D341Med (cell line): ENCODE measurements at places on chromosomes 7 and 10.

DNA sequence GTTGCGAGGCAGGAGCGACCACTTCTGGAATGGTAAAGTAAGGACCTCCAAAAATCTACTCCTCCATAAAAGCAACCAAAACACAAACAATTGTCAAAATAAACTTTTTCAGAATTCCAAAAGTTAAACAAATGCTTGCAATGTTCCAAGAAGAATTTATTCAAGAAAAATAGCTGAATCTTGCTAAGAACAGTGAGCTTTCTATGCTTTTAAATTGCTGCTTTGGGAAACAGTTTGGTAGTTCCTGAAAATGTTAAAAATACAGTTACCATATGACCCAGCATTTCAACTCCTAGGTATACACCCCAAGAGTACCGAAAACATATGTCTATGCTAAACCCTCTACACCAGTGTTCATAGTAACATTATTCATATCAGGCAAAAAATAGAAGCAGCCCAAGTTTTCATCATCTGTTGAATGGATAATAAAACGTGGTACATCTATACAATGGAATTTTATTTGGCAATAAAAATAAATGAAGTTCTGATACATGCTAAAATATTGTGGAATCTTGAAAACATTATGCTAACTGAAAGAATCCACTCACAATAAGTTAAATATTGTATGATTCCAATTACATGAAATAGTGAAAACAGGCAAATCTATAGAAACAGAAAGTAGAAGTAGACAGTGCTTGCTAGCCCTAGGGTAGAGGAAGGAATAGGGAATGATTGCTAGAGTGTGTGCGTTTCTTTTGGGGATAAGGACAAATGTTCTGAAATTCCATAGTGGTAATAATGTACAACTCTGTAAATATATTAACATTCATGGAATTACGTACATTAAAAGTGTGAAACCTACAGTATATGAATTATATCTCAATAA is 57.0 kb downstream of the LRRN3 start:
- no peak for DNase-seq

DNA sequence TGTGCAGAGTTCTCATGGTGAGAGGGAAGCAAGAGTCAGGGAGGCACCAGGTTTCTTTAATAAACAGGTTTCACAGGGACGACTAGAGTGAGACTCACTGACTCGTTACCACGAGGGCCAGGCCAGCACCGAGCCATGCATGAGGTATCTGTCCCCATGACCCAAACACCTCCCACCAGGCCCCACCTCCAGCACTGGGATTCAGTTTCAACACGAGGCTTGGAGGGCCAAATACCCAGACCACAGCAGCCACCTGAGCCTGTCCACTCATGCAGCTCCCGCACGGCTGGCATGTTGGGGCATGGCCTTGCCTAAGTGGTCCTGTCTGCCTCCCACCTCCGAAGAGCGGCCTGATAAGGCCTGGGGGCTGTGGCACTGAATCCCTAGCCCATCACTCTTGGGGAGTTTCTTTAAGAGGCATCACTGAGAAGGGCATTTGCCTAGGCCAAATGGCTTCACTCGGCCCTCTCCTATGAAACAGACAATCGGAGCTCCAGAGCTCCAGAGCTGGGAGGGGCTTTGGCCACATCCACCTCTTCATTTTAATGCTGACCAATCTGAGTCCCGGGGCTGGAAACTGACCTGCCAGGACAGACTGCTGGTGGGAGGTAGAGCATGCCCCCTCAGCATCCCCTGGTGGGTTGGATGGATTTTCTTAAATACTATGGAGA is 157.8 kb downstream of the DNAJB6 start:
- DNase-seq: no peak

- no peak for DNase-seq
Measured at GRCh38 chr10:7491949-7492659, 81.3 kb upstream of the SFMBT2 start.

DNA sequence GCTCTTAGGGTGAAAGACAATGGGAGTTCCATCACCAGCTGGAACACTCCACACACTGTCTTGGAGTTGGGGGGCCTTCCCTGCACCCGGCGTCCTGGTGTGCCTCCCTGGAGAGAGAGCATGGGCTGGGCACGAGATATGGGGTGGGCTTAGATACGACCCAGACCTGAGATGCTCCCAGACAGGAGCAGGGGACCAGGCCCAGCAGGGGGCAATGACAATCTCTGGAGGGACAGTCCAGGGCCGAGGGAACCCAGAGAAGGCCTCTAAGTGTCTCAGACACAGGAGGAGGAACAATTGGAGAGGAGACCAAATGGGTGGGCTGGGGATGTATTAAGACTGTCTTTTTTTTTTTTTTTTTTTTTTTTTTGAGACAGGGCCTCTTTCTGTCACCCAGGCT is 40.0 kb downstream of the MYL10 start:
- peak; percentile 35 for DNase-seq

- DNase-seq: no peak
Measured at GRCh38 chr10:129647590-129647989, 180.5 kb downstream of the MGMT start.

DNA sequence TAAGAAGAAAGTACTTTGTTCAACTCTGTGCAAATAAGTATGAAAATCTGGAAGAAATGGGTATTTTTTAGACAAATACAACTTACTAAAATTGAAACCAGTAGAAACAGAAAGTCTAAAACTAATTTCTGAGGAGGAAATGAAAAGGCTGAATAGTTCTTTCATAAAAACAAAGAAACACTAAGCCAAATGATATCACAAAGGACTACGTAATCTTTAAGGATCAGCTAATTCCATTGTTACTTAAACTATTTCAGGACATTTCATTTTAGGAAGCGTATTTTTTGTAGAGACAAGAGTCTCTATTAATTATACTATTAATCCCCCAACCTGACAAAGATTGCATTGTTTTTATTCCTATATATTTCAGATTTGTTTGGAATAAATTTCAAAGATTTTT is 11.2 kb upstream of the CCSER2 start:
- no peak for DNase-seq

GRCh38 chr10:118035354-118036005 is 11.3 kb downstream of the RAB11FIP2 start:
- no peak for DNase-seq

GRCh38 chr7:156158693-156159092 is 346.4 kb upstream of the SHH start:
- no peak for DNase-seq

GRCh38 chr10:72563327-72563932 is 62.4 kb downstream of the MICU1 start:
- no peak for DNase-seq

DNA sequence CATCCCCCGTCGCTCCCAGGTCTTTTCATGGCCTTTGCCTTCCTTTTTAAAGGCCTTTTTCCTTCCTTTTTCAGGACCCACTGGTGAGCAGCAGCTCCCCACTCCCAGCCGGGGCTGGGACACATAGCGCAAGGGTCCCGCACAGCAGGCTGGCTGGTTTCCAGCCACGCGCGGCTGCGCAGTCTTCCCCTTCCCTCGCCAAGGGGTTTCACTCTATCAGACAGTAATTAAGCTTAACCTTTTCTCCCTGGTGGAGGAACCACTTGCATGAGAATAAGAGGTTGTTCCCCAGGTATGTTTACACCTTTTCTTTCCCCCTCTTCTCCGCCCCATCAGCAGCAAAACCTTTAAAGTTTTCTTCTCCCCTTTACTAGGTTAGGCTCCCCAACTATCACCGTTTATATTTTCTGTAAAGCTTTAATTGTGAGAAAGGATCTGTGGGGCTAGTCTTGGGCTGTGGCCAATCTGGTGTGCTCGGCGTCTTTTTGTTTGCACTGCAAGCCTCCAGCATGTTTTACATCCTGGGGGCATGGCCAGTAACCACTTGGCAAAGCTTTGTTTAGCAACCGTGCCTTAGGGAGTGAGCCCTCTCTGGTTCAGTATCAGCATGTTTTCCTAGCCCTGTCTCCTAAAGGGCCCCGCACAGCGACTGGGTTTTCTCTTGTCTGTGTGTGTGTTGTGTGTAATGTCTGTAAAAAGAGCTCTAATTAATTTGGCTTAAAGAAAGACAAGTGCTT is 219.6 kb downstream of the PHF14 start:
- DNase-seq: no peak

- DNase-seq: no peak
Measured at GRCh38 chr10:11563936-11564335, 47.5 kb downstream of the USP6NL start.

DNA sequence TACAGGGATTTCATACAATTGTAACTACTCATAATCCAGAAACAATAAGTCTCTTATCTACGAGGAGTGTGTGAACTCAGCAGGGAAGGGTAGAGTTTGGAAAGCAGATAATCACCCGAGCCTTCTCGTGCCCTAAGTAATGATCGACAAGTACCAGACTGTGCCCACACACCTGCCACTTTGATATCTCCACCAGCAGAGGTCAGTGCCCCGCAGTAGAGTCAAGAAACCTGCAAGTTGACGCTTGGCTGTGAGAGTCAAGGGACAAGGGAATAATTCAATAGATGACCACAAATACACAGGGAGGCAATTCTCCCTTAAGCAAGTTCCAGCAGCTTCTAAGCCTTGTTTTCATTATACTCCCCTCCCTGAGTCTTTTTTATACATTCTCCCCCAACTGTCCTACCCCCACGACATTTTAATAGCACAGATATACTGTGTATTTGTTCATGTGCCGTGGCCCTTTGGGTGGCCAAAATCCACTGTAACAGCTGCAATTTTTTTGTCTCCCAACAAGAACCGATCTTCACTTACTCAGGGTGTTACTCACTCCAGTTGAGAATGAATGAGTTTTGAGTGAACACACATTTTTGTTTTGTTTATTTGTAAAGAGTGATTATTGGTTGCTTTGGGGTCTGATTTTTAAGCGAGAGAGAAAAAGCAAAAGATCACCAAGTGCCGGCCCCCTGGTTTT is 106.9 kb upstream of the RHEB start:
- peak; percentile 69 for DNase-seq

DNA sequence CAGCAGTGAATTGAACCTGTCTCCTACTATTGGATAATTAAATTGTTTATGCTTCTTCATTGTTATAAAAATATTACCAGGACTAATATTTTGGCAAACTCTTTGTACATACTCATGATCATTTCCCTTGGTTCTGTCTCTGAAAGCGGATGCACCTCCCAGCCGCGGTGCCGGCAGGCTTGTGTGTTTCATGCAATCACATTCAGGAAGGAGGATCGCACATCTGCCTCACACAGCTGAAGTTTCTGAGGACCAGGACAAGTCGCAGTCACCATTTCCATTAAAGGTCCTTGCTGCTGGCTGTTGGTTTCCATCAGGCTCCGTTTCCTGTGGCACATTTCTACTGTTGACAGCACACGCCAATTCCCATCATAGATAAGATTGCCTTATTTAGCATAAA is 117.8 kb upstream of the SHH start:
- no peak for DNase-seq

GRCh38 chr10:89625041-89625765 is 19.8 kb downstream of the PANK1 start:
- DNase-seq: no peak

DNA sequence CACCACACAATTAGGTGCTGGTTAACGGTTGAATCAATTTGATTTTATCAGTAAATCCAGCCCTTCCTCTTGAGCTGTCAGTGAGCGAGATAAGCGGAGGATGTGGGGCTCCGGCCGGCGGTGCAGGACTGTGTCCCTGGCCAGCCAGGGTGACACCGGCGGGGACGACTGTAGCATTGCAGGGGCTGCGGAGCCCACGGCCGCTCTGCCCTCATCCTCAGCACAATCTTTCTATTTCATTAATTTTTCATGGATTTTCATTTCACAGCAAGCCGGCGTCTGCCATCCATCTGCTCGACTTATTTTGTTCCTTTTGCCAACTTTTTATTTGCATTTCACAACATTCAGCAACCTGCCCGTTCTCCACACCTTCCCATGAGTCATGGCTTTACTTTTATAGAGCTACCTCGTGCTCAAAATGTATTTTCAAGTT is 4.7 kb downstream of the ADARB2 start:
- DNase-seq: no peak

GRCh38 chr7:155738652-155739537 is 73.4 kb downstream of the SHH start:
- peak; percentile 67 for DNase-seq

- no peak for DNase-seq
Measured at GRCh38 chr10:19775296-19775695, 40.9 kb upstream of the PLXDC2 start.

DNA sequence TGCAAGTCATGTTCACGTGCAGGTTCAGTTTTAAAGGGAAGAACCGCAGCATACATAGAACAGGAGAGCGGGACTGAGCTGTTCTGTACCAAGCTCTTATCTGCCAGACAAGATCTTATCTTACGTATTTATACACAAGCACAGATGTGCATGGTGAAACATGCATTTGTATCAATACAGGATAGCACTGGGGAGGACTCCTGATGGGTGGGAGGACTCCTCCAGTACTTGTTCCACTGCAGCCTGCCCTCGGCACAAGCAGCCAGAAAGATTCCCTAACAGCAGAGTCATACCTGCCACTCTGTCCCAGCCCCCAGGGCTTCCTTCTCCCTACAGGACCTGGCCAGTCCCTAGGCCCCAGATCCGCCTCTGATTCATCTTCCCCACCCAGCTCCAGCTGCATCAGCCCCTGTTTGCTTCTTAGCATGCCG is 13.2 kb upstream of the PRKCQ start:
- DNase-seq: no peak

GRCh38 chr7:69692611-69693010 is 94.3 kb downstream of the AUTS2 start:
- DNase-seq: no peak

DNA sequence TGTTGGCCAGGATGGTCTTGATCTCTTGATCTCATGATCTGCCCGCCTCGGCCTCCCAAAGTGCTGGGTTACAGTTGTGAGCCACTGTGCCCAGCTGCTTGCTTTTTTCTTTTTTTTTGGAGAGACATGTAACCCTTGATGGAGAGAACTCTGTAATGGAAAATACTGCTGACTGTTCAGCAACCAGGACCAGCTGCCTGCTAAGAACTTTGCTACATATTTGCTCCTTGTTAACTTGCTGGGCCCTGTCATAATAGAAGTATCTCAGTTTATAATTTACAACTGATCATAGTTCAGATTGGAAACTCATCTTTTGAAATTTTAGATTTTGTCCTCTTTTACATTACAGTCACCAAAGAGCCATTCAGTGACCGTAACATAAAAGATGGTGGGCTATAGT is 34.9 kb downstream of the TASOR2 start:
- DNase-seq: no peak
